Stimulated activated CD4-positive, alpha-beta T cell treated with anti-CD3 and anti-CD28 coated beads, TNF-alpha, amount 100 ng/mL, for 4 hours (primary cell): ENCODE measurements at places on chromosomes 6 and 20.

DNA sequence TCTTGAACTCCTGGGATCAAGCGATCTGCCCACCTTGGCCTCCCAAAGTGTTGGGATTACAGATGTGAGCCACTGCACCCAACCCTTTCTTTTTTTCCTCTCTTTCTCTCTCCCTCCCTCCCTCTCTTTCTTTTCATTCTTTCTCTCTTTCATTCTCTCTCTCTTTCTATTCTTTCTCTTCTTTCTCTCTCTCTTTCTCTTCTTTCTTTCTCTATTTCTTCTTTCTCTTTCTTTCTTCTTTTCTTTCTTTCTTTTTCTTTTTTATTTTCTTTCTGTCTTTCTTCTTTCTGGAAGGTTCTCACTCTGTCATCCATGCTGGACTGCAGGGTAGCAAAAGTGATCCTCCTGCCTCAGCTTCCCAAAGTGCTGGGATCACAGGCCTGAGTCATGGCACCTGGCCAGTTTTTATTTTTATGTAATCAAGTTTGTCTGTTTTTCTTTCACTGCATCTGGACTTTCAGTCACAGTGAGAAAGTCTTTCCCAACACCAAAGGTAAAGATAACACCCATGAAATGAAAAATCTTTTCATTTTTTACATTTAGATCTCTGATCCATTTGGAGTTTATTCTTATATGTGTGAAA lies 20.2 kb upstream of the BCLAF1 start:
- DNase-seq, result no peak

DNA sequence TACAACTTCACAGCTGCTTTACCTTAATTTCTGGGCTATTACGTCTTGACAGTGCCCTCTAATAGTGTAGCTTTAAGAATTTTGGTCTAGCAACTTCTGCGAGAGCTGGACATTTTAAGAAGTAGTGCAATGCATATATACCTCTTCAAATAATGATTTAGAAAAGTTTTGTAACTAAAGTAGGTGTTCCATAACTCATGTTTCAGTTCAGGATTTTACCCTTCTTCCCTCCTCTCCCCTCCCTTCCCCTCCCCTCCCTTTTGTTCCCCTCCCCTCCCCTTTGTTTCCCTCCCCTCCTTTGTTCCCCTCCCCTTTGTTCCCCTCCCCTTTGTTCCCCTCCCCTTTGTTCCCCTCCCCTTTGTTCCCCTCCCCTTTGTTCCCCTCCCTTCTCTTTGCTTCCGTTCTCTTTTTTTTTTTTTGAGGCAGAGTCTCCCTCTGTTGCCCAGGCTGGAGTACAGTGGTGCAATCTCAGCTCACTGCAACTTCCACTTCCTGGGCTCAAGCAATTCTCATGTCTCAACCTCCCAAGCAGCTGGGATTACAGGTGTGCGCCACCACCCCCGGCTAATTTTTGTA lies 28.8 kb upstream of the TRAM2 start:
- DNase-seq, result no peak

- DNase-seq, result no peak
Measured at GRCh38 chr6:79625746-79626145, 5.4 kb upstream of the SH3BGRL2 start.

DNA sequence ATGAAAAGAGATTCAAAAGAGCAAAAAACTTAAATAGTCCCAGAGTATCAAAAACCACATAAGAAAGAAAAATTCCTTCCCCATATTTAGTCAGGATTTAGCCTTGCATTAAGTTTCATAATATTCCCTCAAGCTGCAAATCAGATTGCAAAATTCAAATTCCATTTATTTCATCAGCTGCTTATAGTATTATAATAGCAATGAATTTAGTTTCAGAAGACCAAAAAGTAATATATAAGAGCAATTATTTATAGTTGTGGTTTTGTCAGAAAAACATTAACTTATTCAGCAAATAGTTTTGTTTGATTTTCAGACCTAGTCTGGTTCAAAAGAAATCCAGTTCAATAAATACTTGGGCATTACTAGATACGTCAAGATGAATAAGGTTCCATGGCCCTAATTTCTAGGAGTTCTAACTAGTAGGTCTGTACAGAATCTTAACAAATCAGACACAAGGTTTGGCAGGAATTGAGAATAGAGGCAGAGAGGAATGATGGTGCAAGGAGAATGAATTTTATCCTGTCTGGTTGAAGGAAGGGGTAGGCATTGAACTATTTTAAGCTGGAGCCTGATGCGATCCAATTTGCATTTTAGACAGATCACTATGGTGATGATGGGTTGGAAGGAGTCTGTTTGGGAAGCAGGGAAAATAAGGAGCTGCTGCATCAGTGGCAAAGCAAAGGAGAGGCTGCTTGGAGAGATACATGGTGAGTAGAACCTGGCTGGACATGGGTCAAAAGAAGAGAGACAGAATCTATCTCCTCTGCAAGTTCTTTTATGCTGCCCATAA lies 163.9 kb upstream of the STXBP5 start:
- DNase-seq, result no peak

DNA sequence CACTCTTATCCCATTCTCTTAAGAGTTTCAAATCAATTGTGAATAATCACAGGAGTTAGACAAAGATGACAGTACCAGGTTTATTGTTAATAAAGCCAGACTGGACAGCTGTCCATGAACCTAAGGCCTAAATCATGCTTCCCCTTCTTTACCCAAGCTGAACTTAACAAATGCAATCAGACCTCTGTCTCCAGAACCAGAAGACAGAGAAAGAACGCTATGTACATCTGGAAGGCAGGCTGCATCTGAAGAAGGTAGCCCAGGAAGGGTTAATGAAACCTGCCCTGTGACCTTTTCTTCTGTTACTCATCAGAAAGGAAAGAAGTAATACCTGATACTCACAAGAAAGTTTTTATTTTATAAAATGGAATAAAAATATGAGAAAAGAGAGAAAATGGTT lies 118.6 kb downstream of the EYA4 start:
- no peak for DNase-seq

GRCh38 chr6:74931558-74931957 lies 274.3 kb downstream of the COL12A1 start:
- DNase-seq, result no peak

- DNase-seq, result no peak
Measured at GRCh38 chr6:111802015-111802414, 71.2 kb downstream of the FYN start.

DNA sequence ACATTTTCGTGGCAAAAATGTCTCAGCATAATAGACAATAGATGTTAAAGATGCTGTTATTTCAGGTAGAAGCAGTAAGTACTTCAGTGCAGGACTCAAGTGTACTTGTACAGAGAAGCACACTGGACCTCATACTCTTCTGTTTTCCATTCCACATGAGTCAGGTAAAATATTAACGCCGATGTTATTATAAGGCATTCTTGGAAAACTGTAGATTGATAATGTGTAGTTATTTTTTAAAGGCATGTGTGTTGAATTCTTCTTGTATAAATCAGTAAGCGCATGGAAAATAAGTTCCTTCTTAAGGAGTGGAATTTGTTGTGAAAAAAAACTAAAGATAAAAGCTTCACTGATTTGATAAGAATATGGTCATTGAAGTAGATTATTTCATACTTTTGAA lies 45.8 kb downstream of the DOP1A start:
- DNase-seq, result no peak

- DNase-seq, result no peak
Measured at GRCh38 chr6:161374971-161375873, 101.4 kb upstream of the AGPAT4 start.

DNA sequence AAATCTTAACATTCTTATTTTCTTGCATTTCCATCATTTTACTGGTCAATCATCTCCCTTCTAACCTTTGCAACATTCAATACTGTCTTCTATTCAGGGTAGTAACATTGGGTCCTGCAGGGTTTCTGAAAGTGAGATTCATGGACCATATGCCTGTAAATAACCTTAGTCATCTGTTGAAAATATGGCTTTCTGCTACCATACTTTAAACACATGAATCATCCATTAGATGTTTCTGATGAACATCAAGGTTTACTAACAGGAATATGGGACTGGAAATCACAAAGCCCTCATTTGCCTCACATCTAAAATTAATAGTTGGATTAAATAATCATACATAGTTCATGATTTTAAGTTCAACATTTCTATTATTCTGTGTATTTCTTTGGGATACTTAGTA lies 475.9 kb upstream of the MARCKS start:
- DNase-seq, result no peak

DNA sequence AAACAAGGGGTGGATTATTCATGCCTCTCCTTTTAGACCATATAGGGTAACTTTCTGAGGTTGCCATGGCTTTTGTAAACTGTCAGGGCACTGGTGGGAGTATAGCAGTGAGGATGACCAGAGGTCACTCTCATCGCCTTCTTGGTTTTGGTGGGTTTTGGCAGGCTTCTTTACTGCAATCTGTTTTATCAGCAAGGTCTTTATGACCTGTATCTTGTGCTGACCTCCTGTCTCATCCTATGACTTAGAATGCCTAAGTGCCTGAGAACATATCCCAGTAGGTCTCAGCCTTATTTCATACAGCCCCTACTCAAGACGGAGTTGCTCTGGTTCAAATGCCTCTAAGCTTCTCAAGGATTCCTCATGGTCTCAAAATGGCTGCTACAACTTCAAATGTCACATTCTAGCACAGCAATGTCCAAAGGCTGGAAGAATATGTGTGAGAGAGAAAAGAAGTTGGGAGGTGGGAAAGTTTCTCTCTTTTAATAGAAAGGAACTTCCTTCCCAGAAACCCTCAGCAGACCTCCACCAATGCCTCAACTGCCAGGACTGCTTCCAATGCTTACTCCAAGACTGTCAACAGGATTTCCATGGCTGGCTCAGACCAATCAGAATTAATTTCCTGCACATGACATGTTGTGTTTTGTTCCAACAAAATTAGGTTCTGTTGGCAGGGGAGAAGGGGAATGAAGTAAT lies 46.6 kb upstream of the SLC9A8 start:
- DNase-seq, result no peak

- DNase-seq, result no peak
Measured at GRCh38 chr6:113642714-113643406, 214.3 kb upstream of the MARCKS start.

- no peak for DNase-seq
Measured at GRCh38 chr20:54237116-54237943, 29.4 kb downstream of the PFDN4 start.

- no peak for DNase-seq
Measured at GRCh38 chr6:686497-686896, 6.4 kb downstream of the EXOC2 start.

DNA sequence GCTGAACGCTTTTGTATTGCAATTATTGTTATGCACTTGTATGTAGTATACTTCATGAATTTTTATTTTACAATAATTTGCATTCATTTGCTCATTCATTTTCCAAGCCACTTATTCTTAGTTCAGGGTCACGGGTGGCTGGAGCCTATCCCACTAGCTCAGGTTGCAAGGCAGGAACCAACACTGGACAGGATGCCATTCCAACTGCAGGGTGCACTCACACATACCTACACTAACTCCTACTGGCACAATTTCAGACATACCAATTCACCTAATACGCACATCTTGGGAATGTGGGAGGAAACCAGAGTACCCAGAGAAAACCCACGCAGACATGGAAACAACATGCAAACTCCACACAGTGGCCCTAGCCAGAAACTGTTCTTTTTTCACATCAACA lies 61.8 kb downstream of the LMBRD1 start:
- DNase-seq, result no peak

DNA sequence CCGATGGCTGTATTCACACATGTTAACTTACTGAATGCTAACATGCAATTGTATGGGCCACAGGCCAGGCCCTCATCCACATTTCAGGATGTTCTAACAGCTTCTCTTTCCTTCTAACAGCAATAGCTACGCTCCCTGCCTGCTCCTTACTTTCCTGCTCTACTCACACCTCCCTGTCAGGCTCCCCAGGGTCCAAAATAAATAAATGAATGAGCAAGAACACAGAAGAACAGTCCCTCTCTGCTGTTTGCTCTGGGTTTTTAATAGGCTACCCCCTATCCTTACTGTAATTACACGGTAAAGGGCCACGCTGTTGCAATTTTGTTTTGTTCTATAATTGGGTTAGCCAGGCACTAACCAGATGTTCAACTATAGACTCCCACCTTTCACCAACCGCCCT lies 135.6 kb downstream of the GMDS start:
- DNase-seq, result no peak

- no peak for DNase-seq
Measured at GRCh38 chr6:169571123-169571962, 130.5 kb downstream of the WDR27 start.

DNA sequence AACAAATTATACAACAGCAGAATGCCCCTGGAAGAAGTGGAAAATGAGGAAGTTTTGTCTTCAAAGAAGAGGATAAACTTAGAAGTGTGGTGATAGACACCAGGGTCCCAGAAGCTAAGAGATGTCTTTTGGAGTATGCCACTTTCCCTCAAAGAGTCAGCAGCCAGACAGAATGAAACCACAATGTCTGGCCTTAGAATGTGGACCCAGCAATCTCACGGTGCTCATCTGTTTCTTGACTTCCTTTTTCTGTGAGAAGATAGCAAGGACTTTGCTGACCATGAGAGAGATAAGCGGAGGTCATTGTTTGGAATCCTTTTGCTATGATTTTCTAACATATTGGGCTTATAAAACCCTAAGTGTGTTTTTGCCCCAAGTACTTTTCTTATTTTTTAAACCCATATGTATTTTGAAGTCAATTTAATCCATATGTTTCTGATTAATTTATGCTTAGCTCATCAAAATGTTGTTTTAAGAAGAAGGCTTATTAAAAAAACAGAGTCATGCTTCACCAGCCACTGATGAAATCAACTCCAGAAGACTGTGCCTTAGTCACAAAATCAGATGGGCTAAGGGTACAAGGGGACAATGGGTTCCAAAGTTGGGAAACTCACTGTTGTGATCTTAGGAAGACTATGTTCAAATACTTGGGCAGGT lies 451.2 kb upstream of the JAG1 start:
- no peak for DNase-seq

DNA sequence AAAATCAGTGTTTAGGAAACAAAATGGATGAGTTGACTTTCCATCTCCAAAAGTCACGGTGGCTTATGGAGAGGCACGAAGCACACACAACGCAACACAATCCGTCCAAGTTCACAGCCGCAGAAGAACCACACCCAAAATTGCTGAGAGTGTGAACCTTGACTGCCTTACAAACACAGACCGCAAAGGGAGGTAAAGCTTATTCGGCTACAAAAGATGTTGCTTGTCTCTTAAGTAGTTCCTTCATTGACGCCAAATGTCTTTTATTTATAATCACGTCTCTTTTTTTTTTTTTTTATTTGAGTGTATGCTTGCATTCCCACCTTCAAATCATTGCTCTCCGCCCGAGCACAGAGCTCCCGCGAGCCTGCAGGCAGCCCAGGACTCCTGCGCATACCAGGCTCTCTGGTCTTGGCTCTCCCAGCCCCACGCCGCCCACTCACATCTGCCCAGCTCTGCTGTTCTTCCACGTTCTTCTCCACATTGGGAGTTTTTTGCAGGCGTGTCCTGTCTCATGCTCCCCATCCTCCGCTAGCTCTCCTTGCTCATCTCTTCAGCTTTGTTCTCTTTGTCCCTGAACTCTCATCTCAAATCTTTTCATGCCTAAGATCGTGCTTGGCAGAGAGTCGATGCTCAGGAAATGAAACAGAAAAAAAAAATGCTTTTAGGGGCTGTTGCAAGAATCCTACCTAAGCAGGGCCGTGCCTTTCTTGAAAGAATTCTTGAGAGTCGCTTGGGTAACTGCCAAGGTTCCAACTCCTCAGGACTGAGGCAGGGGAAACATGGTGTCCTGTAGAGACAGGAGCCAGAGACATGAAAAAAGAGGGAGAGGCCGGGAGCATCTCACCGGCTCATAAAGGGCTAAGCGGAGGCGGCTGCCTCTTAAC lies 25.8 kb downstream of the LY86 start:
- no peak for DNase-seq

GRCh38 chr6:158149641-158150040 lies 18.4 kb downstream of the SERAC1 start:
- DNase-seq, result no peak
